ENCODE measurements at places on chromosomes 6 and 20.

DNA sequence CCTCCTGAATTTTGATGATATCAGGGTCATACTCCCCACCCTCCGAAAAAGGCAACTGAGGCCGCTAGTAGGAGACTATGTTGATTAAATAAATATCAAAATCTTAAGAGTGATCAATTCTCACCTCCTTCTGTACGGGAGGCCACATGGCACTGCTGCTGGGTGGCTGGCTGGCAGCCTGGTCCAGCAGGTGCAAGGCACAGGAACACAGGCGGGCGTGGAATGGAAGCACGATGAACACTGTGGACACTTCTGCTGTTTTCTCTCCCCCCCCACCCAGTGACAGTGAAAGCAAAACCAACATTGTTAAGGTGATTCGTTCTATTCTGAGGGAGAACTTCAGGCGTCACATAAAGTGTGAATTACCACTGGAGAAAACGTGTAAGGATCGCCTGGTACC lies 9.7 kb upstream of the CLDN20 start:
- no peak for DNase-seq

- DNase-seq: no peak
Measured at GRCh38 chr6:5828296-5828695, 178.4 kb downstream of the NRN1 start.

- no peak for DNase-seq
Measured at GRCh38 chr20:50762045-50762422, 30.7 kb downstream of the PARD6B start.

GRCh38 chr6:18119236-18119635 lies 3.2 kb downstream of the NHLRC1 start:
- DNase-seq: no peak

GRCh38 chr6:27791182-27791943 lies 120.8 kb downstream of the OR2B2 start:
- no peak for DNase-seq

DNA sequence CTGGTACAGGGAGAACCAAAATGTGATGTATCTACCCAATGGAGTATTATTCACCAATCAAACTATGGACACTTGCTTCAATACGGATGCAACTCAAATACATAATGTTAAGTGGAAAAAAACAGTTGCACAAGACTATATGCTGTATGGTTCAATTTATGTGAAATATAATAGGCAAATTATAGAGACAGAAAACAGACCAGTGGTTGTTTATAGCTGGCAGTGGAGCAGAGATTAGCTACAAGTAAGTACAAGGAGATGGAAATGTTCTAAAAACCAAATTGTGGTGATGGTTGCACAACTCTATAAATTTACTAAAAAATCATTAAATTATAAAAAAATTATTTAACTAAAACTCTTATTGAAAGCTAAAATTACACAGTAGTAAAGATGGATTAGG lies 113.2 kb downstream of the PRDM1 start:
- DNase-seq: no peak

- DNase-seq: no peak
Measured at GRCh38 chr20:40838509-40838908, 149.5 kb upstream of the MAFB start.

DNA sequence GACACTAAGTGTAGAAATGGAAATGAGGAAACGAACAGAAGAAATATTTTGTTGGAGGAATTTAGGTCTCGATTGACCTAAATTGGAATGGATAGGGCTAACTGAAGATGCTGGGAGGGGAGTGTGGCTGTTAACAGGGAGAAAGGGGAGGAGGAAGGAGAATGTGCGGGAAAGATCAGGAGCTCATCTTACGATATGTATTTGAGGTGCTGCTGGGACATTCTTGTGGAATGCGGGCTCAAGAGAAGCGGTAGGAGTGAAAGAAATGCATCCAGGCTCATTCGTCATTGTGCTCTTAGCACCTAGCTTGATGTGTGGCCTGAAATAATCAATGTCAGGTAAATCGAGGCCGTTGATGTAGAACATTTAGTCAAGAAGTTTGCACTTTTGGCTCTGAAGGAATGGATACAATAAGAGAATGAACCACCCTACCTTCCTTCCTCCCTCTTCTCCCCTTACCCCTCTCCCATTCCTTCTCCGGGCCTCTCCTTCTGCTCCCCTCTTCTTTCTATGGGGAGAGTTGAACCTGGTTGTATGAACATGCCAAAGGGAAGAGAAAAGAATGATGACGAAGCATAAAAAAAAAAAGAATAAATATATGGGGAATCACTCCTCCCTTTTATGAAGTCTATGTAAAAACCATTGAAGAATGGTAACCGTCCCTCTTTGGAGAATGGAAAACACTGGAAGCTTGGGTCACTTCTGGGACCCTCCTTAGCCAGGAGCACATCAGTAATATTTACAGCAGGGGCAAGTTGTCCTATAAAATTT lies 70.9 kb downstream of the SASH1 start:
- no peak for DNase-seq

- DNase-seq: no peak
Measured at GRCh38 chr20:16451001-16451400, 122.2 kb downstream of the KIF16B start.

GRCh38 chr20:51345601-51346101 lies 196.9 kb downstream of the NFATC2 start:
- no peak for DNase-seq

DNA sequence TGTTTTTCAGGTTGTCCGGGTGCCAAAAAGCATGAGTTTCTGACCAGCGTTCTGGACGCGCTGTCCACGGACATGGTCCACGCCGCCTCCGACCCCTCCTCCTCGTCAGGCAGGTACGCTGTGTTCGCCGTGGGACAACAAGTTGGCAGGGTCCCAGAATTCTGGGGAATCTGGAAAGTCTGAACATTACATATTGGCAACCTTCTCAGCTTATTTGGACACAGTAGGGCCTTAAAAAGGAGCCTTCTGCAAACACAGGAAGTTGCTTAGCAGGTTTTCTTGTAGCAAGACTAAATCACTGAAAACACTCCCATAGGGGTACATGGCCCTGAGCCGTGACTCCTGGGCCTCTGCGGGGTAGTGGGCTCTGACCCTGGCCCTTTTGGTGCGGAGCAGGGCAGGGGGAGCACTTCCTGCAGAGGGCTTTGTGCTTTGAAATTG lies 209.7 kb downstream of the SMOC2 start:
- no peak for DNase-seq

DNA sequence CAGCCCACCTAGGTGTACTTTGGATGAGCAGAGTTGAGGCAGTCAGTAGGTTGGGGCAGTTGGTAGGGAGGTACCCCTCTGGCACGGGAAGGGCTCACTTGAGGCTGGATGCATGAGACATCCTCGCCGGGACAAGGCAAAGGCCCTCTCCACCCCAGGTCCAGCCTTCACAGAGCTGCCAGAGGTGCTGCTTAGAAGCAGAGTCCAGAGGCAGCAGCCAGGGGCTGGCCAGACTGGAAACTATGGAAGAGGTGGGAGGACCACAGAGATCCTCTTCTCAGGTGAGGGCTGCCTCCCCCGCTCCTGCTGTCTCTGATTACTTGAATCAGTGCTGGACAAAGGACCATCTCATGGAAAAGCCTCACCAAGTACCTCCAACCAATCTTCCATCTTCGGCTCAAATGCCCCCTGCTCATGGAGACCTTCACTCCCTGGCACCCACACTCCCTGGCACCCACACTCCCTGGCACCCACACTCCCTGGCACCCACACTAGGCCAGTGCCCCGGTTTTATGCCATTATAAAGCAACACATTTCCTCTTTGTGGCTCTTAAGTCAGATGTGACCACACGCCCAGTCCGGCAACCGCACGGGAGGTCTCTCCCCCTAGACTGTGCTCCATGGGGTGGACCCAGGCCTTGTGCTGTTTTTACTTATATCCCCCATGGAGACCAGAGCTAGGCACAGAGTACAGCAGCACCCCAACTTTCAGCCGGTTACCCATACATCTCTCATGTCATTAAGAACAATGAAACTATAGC lies 100.1 kb downstream of the YTHDF1 start:
- DNase-seq: no peak

DNA sequence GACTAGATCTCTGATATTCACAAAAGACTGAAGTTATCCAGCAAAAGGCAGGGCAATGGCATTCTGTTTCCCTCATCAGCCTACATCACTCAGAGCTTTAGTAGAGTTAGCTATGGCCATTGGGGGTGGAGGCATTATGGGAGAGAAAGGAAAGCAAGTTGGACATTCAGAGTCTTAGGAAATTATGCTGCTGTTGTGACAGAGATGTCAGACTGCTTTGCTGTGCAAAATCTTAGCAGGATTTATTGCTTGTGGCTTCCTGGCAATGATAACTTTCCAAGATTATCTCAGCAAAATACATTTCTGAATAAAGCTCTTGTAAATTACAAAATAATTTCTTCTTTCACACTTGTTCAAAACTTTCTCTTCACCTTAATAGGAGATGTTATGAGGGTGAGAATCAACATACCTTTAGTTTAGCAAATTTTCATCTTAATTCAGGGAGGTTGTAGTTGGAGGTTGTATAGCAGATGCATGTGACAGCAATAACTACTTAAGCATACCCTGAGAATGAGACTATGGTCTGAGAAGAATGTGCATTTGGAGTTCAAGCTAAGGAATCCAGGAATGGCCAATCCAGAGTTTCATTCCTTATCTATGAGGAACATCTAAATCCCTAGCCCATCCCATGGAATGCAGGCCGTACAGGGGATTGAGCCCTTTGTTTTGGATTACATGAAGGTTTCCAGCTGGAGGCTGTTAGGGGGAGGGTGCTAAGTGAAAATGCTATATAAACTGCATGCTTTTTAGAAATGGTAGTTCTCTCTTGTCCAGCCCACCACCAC lies 179.8 kb downstream of the HAO1 start:
- DNase-seq: no peak

GRCh38 chr20:10671221-10671918 lies 2.4 kb downstream of the JAG1 start:
- no peak for DNase-seq

DNA sequence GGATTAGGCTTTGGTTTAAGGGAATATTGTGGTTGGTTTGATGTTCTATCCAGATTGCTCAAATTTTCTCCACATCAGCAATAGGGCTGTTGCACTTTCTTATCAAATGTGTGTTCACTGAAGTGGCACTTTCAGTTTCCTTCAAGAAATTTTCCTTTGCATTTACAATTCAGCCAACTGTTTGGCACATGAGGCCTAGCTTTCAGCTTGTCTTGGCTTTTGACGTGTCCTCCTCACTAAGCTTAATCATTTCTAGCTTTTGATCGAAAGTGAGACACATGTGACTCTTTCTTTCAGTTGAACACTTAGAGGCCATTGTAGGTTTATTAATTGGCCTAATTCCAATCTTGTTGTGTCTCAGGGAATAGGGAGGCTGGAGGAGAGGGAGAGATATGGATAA lies 104.8 kb downstream of the FLRT3 start:
- DNase-seq: no peak

- no peak for DNase-seq
Measured at GRCh38 chr6:45903959-45904358, 111.7 kb downstream of the CLIC5 start.

- no peak for DNase-seq
Measured at GRCh38 chr20:16245879-16246278, 327.4 kb downstream of the KIF16B start.

GRCh38 chr6:72984981-72985665 lies 240.2 kb downstream of the KHDC1L start:
- DNase-seq: no peak

GRCh38 chr6:43355862-43356590 lies 13.4 kb downstream of the ZNF318 start:
- DNase-seq: no peak

GRCh38 chr20:38449046-38449445 lies 13.9 kb upstream of the SNHG17 start:
- DNase-seq: no peak

DNA sequence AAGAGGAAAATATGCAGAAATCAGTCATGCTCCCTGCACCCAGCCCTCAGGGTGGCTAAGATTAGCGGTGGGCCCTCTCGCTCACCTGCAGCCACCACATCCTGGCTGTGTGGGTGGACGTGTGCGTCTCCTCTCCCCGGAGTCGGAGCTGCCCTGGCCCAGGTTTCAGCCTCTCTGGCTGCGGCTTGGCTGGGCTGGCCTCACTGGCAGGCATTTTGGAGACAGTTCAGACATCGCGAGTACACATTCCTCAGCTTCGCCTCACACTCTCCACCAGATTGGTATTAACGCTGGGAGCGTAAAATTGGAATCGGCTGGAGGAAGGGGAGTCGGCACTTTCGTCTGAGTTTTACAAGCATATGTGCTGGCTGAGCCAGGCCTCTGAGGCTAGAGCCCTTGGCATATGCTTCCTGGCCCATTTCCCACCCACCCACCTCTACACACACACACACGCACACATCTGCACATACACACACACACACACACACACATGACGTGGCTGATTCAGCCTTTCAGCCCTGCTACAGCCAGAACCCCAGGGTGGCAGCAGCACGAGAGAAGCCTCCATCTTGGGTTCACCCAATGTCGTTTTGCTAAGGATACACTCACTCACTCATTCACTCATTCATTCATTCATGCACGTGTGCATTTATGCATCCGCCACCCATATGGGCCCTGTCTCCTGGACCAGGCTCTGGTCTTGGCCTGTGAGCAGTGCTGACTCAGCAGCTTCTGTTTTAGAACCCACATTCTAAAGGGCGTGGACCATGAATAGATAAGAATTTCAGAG lies 42.9 kb downstream of the BCAS4 start:
- DNase-seq: no peak

DNA sequence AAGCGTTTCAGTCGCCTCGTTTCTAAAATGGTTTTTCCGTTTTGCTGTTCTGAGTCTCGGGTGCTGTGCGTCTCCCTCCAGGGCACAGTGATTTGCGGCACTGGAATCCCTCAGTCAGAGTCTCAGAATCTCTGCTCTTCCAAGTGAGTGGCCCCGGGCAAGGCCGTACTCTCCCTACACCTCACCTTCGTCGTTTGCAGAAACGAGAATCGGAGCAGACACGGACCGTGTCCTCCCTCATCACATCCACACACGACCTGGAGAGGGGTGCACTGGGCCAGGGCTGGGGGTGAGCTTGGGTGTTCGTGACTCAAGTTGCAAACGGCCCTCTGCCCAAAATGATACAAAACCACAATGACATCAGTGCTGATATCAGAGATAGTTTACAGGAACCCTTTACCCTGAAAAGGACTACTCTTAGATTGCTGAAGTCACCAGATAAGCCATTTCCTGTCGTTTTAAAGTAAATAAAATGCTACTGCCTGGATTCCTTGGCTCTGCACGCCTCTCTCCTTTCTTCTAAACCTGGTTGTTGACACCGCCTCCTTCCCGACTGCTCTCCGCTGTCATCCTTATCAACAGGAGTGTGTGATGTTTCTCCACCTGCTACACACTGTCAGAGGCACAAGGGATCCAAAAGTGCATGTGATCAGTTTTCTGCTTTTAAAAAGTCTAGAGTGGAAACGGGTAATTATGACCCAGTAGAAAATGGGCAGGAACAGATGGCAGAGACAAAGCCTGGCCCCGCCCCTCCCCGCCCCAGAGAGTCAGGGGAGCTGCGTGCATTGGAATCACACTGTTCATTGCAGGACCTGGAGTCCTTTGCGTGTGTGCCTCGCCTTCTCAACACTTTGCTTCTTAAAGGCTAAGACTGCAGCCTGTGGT lies 38.4 kb downstream of the KIF25 start:
- no peak for DNase-seq

DNA sequence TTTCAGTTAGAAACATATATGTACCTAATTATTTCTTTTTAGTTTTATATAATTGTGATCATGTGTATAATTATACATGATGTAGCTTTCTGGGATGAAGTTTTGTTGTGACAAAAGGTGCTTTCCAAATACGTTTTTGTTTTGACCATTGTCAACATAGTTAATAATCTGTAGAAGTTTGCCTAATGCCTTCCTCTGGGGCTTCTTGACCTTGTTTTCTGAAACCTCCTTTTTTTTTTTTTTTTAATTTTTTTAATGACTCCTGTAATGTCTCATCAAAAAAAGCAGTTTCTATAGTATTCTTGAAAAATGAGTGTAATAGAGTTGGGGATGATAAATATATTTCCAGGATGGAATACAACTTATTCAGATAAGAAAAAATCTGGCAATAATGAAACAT lies 434.7 kb upstream of the SOX4 start:
- no peak for DNase-seq

Data from GM19239 (cell line).